ENCODE measurements at places on chromosomes 7 and 10.

DNA sequence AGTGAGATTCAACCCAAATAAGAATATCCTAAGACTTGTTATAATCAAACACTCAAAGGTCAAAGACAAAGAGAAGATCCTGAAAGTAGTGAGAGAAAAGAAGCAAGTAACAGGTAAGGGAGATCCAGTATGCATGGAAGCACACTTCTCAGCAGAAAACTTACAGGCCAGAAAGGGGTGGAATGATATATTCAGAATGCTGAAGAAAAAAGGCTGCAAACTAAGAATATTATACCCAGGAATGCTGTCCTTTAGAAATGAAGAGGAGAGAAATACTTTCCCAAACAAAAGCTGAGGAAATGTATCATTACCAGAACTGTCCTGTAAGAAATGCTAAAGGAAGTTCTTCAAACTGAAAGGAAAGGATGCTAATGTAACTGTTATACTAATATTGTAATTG is 12.6 kb upstream of the ZNF746 start:
- H3K27ac ChIP-seq: no peak overlapping the region
- H3K36me3 ChIP-seq: no peaks in the 10 kb centered on the region
- no peak for DNase-seq
- H3K4me3 ChIP-seq: no peak overlapping the region
- H3K27me3 ChIP-seq: no peaks in the 10 kb centered on the region
- H3K4me1 ChIP-seq: no peaks in the 10 kb centered on the region

GRCh38 chr7:135855846-135856245 is 107.2 kb upstream of the FAM180A start:
- no peak overlapping the region for H3K4me3 ChIP-seq
- no peak overlapping the region for H3K27ac ChIP-seq
- H3K27me3 ChIP-seq: no peaks in the 10 kb centered on the region
- no peaks in the 10 kb centered on the region for H3K4me1 ChIP-seq
- no peaks in the 10 kb centered on the region for H3K36me3 ChIP-seq

DNA sequence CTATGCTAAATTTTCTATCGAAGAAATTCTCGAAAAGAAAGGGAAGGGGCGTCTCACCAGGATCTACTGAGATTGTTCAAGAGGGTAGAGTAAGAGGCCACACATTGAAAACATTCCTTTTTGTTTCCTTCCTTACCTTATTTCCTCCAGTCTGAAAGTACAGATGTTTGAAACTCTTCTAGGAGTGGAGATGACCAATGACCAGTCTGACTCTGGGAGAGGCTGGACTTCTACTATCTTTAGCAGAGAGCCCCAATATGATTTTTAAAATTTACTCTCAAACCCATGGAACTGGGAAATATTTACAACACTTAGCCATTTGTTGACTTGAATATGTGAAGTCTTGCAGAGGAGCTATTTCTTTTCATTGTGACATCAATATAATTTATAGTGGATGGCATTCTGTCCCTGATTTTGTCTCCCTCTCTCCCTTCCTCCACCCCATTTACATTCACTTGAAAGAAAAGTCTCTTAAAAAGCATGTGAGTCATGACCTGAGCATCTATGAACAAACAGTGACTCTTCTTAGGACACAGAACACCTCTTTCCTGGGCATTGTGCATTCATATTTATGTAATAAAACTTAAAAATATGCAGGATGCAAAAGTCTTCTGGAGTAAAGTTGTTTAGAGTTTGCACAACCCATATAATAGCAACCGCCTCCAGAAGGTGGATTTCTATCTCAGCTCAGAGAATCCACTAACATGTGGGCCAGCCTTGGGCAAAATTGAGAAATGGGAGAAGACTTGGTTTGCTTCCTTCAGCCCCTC is 31.2 kb upstream of the BMPER start:
- no peak overlapping the region for H3K27ac ChIP-seq
- H3K36me3 ChIP-seq: no peaks in the 10 kb centered on the region

GRCh38 chr7:38743899-38744298 is 112.7 kb upstream of the AMPH start:
- no peak overlapping the region for H3K27ac ChIP-seq
- no peaks in the 10 kb centered on the region for H3K4me1 ChIP-seq
- H3K36me3 ChIP-seq: peaks cover 12% of the 10 kb centered on the region
- no peaks in the 10 kb centered on the region for H3K27me3 ChIP-seq

GRCh38 chr10:79463578-79464496 is 18.4 kb upstream of the ZCCHC24 start:
- no peaks in the 10 kb centered on the region for H3K4me1 ChIP-seq
- H3K4me3 ChIP-seq: no peak overlapping the region
- no peak overlapping the region for H3K27ac ChIP-seq
- DNase-seq: no peak

- no peak overlapping the region for H3K4me3 ChIP-seq
- no peaks in the 10 kb centered on the region for H3K27me3 ChIP-seq
- peak; percentile 26 for DNase-seq
- no peaks in the 10 kb centered on the region for H3K36me3 ChIP-seq
- no peak overlapping the region for H3K27ac ChIP-seq
These were observed 133.7 kb downstream of the ARHGAP22 start for GRCh38 chr10:48470893-48471805.

DNA sequence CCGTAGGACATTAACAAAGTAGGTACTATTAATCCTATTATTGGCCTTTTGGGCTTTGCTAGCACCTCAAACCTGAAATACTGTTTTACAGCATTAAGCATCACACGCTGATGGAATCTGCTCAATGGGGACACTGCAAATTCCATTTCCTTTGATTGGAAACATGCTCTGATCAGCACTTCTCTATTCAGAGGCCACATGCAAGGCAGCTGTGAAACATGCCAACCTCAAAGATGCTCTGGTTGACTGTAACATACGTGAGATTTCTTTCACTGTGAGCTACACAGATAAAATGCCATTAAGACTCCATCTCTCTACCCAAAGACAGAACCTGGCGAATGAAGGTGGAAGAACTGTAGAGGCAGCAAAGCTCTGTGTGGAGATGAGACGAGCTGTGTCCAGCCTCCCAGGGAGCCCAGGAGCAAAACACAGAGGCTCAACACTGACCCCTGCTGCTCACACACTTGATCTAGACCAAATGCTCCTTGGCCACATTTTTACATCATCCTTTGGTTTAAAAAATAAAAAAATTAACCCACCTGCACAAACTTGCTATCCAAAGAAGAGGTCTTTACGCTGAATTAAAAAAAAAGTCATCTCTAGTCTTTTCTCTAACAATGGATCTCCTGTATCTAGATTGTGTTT is 8.0 kb downstream of the RSU1 start:
- H3K27me3 ChIP-seq: no peaks in the 10 kb centered on the region
- H3K36me3 ChIP-seq: no peaks in the 10 kb centered on the region
- H3K4me1 ChIP-seq: no peaks in the 10 kb centered on the region
- no peak for DNase-seq
- H3K27ac ChIP-seq: no peak overlapping the region

GRCh38 chr7:13725591-13725990 is 263.9 kb downstream of the ETV1 start:
- no peak overlapping the region for H3K27ac ChIP-seq
- H3K27me3 ChIP-seq: no peaks in the 10 kb centered on the region
- no peak overlapping the region for H3K4me3 ChIP-seq

GRCh38 chr7:24668927-24669635 is 88.2 kb downstream of the GSDME start:
- H3K36me3 ChIP-seq: no peaks in the 10 kb centered on the region
- H3K27ac ChIP-seq: no peak overlapping the region
- no peak overlapping the region for H3K4me3 ChIP-seq
- no peaks in the 10 kb centered on the region for H3K4me1 ChIP-seq

GRCh38 chr7:92740134-92740533 is 96.2 kb downstream of the CDK6 start:
- H3K36me3 ChIP-seq: no peaks in the 10 kb centered on the region
- no peaks in the 10 kb centered on the region for H3K27me3 ChIP-seq
- peaks cover 3% of the 10 kb centered on the region for H3K4me1 ChIP-seq
- no peak for DNase-seq

- no peak overlapping the region for H3K27ac ChIP-seq
- H3K27me3 ChIP-seq: no peaks in the 10 kb centered on the region
- DNase-seq: no peak
- no peak overlapping the region for H3K4me3 ChIP-seq
- no peaks in the 10 kb centered on the region for H3K36me3 ChIP-seq
- H3K4me1 ChIP-seq: no peaks in the 10 kb centered on the region
These were observed 196.4 kb downstream of the ANKRD7 start for GRCh38 chr7:118420888-118421287.

DNA sequence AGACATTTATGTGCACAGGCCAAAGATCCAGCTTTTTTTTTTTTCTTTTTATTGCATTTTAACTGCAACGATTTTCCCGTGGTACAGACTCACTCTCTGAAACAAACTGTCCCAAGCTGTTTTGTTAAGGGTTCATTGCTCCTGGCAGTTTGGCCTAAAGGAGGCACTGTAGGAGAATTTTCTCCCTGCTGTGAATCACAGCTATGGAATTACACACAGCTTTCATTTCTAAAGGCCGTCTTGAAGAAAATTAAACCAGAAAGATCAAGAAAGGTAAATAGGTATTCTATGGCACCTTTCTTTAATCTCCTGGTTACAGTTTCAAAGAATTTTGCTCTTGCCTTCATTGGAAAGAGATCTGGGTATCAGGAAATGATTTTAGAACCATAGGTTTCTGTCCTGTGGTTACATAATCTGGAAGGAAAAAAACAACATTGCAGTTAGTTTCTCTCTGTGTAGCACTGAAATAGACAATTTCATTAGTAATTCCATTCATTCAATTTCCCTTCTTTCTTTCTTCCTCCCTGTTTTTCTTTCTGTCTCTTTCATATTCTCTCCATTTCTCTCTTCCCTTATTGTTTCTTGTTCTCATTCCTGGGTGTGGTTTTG is 51.2 kb downstream of the PDK4 start:
- peak overlapping the region; percentile 40 for H3K4me3 ChIP-seq
- peak; percentile 45 for DNase-seq
- no peak overlapping the region for H3K27ac ChIP-seq
- peaks cover 4% of the 10 kb centered on the region for H3K4me1 ChIP-seq
- no peaks in the 10 kb centered on the region for H3K27me3 ChIP-seq

DNA sequence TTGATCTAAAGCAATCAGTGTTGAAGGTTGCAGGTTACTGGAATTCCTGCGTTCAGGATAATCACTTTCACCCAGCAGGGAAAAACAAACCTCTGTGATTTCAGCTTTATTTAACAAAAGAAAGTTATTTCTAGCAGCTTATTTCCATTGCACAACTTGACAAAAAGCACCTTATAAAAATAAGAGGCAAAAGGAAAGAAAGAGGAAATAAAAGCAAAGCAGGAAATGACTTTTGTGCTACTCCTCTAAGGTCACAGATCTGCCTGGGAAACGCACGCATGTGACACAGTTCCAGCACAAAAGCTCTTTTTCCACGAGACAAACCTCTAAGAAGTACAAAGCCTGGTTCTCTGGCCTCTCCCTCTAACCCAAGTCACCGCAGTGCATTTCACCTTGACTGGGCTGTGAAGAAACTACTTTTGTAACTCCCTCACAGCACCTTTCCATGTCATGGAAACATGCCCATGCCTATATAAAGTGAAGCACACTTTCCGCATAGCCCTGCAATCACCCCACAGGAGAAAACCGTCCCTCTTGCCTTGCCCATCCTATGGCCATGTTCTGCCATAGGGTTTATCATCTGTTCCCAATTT is 870 bp downstream of the ANK3 start:
- no peaks in the 10 kb centered on the region for H3K27me3 ChIP-seq
- no peak overlapping the region for H3K4me3 ChIP-seq
- no peak overlapping the region for H3K27ac ChIP-seq
- H3K4me1 ChIP-seq: peaks cover 8% of the 10 kb centered on the region
- no peaks in the 10 kb centered on the region for H3K36me3 ChIP-seq
- DNase-seq: peak; percentile 54

- no peak overlapping the region for H3K4me3 ChIP-seq
- no peaks in the 10 kb centered on the region for H3K36me3 ChIP-seq
- no peak for DNase-seq
These were observed 1.9 kb downstream of the DLX5 start for GRCh38 chr7:97022491-97023306.

GRCh38 chr7:73974101-73974947 is 53.6 kb upstream of the ELN start:
- DNase-seq: no peak
- no peaks in the 10 kb centered on the region for H3K27me3 ChIP-seq
- no peaks in the 10 kb centered on the region for H3K4me1 ChIP-seq
- H3K27ac ChIP-seq: no peak overlapping the region
- no peak overlapping the region for H3K4me3 ChIP-seq
- no peaks in the 10 kb centered on the region for H3K36me3 ChIP-seq

- no peak overlapping the region for H3K4me3 ChIP-seq
- H3K36me3 ChIP-seq: no peaks in the 10 kb centered on the region
- no peaks in the 10 kb centered on the region for H3K4me1 ChIP-seq
- no peak for DNase-seq
These were observed 603.6 kb downstream of the CNTNAP2 start for GRCh38 chr7:146720195-146720594.

DNA sequence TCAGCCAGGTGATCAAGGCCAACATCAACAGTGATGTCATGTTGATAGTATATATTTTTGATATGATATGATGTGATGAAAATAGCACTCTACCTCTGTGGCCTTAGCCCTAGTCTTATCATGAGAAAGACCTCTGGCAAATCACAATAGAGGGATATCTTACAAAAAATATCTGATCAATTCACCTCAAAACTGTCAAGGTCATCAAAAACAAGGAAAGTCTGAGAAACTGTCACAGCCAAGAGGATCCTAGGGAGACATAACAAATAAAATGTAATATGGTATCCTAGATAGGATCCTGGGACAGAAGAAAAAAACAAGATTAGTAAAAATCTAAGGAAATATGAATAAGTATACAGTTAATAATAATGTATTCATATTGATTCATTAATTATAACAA is 92.6 kb downstream of the NRCAM start:
- no peaks in the 10 kb centered on the region for H3K4me1 ChIP-seq
- H3K4me3 ChIP-seq: no peak overlapping the region
- H3K36me3 ChIP-seq: no peaks in the 10 kb centered on the region
- no peak overlapping the region for H3K27ac ChIP-seq

- no peaks in the 10 kb centered on the region for H3K36me3 ChIP-seq
- H3K27ac ChIP-seq: no peak overlapping the region
- H3K4me3 ChIP-seq: no peak overlapping the region
- no peak for DNase-seq
These were observed 5.8 kb downstream of the MCU start for GRCh38 chr10:72697716-72698115.

DNA sequence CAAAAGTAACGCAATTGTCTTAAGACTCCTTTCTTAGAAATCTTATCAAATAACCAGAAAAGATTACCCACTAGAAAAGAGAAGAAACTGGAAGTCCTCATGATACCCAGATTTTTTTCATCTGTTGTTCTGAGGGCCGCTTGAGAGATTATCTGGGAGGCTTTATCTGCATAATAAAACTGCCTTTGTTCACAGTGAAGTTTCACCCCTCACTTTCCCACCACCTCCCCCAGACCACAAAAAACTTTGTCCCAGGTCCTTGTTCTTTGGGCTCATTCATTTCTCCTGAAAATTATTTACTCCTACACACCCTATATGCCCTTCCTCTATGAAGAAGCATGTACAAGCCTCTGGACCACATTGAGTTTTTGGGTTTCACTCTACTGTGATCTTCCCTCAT is 745.1 kb upstream of the COBL start:
- no peak overlapping the region for H3K4me3 ChIP-seq
- H3K27me3 ChIP-seq: no peaks in the 10 kb centered on the region
- H3K27ac ChIP-seq: no peak overlapping the region

Data from aorta (tissue), 5 donors.